Stimulated activated CD8-positive, alpha-beta memory T cell treated with anti-CD3 and anti-CD28 coated beads, Interleukin-12 subunit alpha, Interleukin-12 subunit beta, amount 100 ng/mL, for 1 hour (primary cell): ENCODE measurements at places on chromosomes 16 and 17.

DNA sequence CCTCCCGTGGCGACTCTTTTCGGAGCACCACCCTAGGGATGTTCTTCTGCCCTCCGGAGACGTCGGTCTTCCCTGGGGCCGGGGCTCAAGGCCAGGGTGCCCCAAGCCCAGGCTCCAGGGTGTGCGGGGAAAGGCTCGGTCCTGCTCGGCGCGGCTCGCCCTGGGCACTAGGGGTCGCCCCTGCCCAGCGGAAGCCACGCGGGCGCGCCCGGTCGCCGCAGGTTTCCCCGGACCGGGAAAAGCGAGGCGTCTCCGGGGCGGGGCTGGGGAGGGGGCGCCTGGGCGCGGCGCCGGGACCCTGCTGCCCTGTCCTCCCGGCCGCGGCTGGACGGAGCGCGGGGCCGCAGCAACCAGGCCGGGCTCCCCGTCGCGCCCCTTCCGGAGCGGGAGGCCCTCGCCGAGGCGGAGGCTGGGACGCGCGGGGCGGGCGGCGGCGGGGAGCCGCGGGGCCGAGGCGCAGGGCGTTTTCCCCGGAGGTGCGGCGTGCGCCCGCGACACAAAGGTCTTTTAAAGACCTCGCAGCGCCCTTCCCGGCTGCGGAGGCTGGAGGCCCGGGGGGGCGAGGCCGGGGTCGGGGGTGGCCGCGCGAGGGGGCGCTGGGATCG lies 76.4 kb downstream of the MRC2 start:
- peak; percentile 46 for DNase-seq

DNA sequence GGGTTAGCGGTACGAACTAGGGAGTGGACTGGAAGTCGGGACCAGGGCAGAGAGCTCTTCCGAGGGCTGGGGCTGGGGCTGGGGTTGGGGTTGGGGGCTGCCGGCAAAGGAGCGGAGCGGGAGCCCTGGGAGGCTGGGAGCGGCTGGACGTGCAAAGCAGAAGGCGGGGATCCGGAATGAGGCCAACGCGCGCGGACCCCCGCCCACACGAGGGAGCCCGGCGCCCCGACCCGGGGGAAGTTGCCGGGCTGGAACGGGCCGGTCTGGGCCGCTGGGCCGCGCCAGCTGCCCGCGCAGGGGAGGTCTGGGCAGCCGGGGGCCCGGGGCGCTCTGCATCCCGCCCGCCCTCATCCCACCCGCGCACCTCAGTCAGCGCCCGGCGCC lies 323 bp downstream of the ST3GAL2 start:
- DNase-seq: no peak

- DNase-seq: no peak
Observed at GRCh38 chr16:86424398-86424797, 85.9 kb upstream of the FOXF1 start.

- no peak for DNase-seq
Observed at GRCh38 chr17:33871720-33872540, 383.2 kb upstream of the CCL2 start.

DNA sequence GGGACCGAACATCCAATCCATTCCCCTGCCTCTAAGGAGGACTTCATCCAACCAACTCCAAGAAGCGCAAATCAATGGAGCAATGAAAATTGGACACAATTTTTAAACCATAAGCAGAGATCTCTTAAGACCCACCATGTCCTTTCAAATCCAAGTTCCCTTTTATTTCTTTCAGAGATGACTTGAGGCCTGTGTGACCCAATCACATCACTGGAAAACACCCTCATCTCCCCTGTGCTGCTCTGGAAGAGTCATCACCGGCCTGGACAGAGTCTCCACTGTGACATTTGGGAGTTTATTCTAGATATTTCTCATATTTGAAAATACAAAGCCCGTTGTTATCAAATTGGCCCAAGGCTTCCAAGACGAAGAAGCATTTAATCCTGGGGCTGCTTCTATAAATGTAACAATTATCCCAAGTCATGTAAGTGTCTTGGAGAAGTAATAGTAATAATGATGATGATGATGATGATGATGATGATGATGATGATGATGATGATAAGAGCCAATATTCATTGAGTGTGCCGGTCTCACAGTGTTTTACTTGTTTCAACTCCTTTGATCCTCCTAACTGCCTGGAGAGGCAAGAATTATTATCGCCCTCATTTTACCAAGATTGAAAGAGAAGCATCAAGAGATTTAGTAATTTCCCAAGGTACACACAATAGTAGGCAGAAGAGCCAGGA lies 72.1 kb downstream of the COPRS start:
- DNase-seq: no peak
